CD4-positive, CD25-positive, alpha-beta regulatory T cell (primary cell): ENCODE measurements at places on chromosomes 2 and 18. TPM values are rescaled to one million over a fixed set of nuclear protein-coding genes. Genes with fewer than 3 reads are reported as not detected.

- H3K4me3 ChIP-seq: no peak overlapping the region
- no peaks in the 10 kb centered on the region for H3K36me3 ChIP-seq
- H3K27ac ChIP-seq: no peak overlapping the region
- H3K4me1 ChIP-seq: no peaks in the 10 kb centered on the region
Observed at GRCh38 chr2:121670181-121670580, 20.9 kb upstream of the CLASP1 start.

DNA sequence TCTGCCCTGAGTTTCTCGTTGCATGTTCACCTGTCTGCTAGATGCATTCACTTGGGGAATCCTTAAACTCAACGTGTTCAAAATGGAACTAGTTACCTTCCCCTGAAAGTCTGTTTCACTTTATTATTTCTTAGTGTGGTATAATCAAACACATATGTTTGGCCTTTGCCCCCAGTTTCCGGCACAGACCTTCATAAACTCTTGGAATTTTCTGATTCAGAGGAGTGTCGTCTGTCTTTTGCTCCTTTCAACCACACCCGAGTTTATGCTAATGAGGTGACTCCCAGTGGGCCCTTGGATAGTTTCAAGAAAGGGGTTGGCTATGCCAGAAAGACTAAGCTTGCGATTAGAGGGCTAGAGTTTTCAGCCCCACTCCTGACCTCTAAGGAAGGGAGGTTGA, 198.9 kb downstream of the CDCA7 start:
- no peak for DNase-seq
- no peaks in the 10 kb centered on the region for H3K36me3 ChIP-seq
- no peak overlapping the region for H3K4me3 ChIP-seq
- H3K4me1 ChIP-seq: no peaks in the 10 kb centered on the region
- no peak overlapping the region for H3K27ac ChIP-seq
- peaks cover 8% of the 10 kb centered on the region for H3K27me3 ChIP-seq

DNA sequence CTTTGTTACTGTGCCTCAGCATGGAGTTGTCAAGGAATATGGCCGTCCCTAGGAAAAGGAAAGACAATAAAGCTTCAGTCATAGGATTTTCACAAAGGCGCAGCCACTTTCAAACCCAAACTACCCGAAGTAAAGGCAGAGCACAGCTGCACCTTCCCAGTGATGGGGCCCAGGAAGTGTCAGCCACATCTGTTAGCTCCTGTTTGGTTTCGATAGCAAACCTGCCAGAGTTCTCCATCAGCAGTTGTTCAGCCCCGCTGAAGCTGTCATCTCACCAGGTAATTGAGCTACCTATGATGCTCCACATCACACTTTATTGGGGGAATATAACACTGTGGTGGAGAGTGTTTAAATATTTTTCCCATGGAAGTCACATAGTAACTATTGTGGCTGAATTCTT, 80.7 kb downstream of the LRATD1 start:
- H3K27me3 ChIP-seq: no peaks in the 10 kb centered on the region
- no peaks in the 10 kb centered on the region for H3K36me3 ChIP-seq
- H3K27ac ChIP-seq: no peak overlapping the region
- no peak overlapping the region for H3K4me3 ChIP-seq
- no peak for DNase-seq

- H3K4me1 ChIP-seq: peaks cover 25% of the 10 kb centered on the region
- no peak for DNase-seq
- H3K4me3 ChIP-seq: peak overlapping the region; percentile 29
- H3K36me3 ChIP-seq: no peaks in the 10 kb centered on the region
Observed at GRCh38 chr2:127407091-127407490, 11.1 kb upstream of the PROC start.

DNA sequence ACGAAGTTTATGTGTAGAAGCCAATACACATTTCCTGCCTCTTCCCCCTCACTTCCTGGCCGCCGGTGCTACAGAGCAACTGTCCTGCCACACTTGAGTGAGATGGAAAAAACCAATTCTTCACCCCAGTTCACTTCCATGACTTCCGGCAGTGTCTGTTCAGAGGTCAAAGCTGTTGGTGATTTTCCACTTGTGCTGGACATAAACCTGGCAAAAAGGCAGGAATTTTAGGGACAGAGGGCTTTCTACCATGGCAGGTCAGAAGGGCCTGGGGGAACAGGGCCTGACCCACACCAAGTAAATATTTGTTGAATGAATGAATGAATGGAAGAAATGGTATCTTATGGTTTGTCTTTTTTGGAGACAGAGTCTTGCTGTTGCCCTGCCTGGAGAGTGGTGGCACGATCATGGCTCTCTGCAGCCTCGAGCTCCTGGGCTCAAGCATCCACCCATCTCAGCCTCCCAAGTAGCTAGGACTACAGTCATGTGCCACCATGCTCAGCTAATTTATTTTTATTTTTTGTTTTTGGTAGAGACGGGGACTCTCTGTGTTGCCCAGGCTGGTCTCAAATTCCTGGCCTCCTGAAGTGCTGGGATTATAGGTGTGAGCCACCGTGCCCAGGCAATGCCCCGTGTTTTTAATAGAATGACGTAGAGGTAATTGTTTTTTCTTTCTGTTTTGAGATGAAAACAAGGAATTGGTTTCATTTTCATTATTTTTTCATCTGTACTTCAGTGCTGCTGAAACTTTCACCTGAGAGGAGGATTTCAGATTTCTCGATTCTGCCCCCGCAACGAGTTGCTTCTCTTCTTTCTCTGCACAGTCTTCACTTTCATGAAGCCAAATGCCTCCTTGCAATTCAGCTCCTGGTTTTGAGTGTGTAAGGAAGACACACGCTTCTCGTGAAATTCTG, 48.0 kb upstream of the LPIN2 start:
- H3K4me1 ChIP-seq: peaks cover 56% of the 10 kb centered on the region
- H3K27ac ChIP-seq: peak overlapping the region; percentile 93
- no peaks in the 10 kb centered on the region for H3K27me3 ChIP-seq
- H3K4me3 ChIP-seq: peak overlapping the region; percentile 65

DNA sequence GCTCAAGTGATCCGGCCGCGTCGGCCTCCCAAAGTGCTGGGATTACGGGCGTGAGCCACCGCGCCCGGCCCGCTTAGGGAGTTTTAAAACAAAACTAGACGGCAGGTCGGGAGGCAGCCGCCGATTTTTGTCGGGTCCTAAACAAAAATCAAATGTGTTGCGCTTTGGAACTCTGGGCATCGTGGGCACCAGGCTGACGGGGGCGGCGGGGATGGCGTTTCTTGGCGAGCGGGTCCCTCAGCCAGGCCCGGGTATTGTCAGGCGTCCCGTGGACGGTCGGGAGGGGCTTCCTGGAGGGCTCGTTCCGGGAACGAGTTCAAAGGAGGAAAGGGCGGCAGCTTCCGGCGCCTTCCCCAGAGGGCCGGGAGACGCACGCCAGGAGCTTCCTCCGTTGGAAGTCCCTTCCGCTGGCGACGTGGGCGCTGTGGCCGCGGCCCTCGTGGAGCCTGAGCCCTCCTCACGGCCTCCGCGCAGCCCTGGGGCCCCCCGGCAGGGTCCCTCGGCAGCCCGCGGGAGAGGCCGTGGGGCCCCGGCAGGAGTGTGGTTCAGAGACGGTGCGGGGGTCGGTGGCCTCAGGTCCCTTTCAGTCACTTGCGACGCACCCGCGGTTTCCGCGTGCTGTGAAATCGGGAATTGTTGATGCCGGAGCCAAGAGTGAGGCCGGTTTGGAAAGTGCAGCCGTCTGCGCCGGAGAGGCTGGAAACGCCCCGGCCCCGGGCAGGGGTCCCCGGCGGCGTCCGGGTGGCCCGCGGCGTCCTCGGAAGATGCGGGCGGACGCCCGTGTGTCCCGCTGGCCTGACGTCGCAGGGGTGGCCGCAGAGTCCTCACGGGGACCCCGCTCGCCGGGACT, 59.3 kb downstream of the EMILIN2 start:
- H3K27me3 ChIP-seq: no peaks in the 10 kb centered on the region
- no peaks in the 10 kb centered on the region for H3K36me3 ChIP-seq
- DNase-seq: peak; percentile 20
- no peak overlapping the region for H3K4me3 ChIP-seq

DNA sequence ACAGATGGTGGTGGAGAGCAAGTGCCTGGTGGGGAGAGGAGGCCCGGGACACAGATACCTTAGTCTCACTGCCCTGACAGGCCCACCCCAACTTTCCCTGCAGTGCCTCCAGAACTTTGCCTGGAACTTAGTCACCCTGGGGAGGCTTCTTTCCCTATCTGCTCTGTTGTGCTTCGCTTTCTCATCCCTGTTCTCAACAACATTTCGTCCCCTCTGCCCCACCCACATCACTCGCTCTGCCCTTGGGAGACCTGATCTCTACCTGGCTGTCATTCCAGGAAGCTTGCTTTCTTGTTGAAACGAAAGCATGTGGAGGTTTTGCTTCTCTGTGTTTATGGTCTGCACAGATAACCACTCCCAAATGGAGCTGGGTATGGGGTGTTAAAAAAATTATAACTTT, 93.8 kb downstream of the PRKCE start:
- no peaks in the 10 kb centered on the region for H3K4me1 ChIP-seq
- no peaks in the 10 kb centered on the region for H3K36me3 ChIP-seq
- no peaks in the 10 kb centered on the region for H3K27me3 ChIP-seq
- DNase-seq: no peak

GRCh38 chr2:229492034-229492433, 220.9 kb upstream of the PID1 start:
- no peaks in the 10 kb centered on the region for H3K36me3 ChIP-seq
- H3K27me3 ChIP-seq: no peaks in the 10 kb centered on the region
- no peaks in the 10 kb centered on the region for H3K4me1 ChIP-seq
- no peak overlapping the region for H3K4me3 ChIP-seq

Gene HAUS1
- 21.3 TPM for total RNA-seq

DNA sequence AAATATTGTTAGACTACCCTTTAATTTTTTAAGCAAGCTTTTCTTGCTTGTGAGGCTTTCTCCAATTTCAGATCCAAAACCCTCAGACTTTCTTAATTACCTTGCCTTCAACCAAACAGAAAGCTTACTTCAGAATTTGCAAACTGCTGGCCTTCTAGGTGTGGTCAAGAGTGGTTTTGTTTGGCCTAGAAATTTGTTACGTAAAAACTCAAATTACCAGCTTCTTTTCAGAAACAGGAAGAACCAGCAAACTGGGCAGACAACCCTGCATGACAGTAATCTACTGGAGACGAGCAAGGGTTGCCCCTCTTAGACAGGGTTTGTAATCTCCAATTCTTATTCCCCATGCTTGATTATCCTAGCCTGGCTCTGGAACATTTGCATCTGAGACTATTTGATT, 27.1 kb downstream of the SRBD1 start:
- H3K27ac ChIP-seq: no peak overlapping the region
- no peaks in the 10 kb centered on the region for H3K27me3 ChIP-seq
- H3K4me1 ChIP-seq: no peaks in the 10 kb centered on the region
- DNase-seq: no peak
- H3K36me3 ChIP-seq: no peaks in the 10 kb centered on the region

GRCh38 chr2:221896505-221897151, 324.5 kb upstream of the EPHA4 start:
- no peak overlapping the region for H3K27ac ChIP-seq
- H3K4me3 ChIP-seq: no peak overlapping the region
- DNase-seq: no peak
- H3K27me3 ChIP-seq: no peaks in the 10 kb centered on the region
- no peaks in the 10 kb centered on the region for H3K36me3 ChIP-seq

Gene COPS8
- 40.3 TPM for total RNA-seq

GRCh38 chr2:212911011-212911410, 240.4 kb downstream of the IKZF2 start:
- no peaks in the 10 kb centered on the region for H3K36me3 ChIP-seq
- H3K27me3 ChIP-seq: no peaks in the 10 kb centered on the region
- H3K4me1 ChIP-seq: no peaks in the 10 kb centered on the region
- H3K27ac ChIP-seq: no peak overlapping the region

DNA sequence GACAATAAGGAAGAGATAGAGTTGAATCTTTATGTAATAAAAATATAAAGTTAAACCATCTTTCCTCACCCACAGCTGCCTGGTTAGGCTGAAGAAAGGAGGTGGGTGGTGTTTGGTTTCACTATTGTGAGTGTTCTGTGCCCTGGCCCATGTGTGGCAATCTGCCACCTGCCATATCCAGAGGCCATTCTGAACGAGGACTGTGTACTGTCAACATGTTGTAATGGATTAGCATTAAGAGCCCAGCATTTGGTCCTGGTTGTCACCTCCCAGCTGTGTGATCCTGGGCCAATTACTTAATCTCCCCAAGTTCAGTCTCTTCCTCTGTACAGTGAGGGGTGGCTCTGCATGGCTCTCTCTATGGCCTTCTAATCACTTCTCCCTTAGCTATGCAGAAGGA, 118.2 kb upstream of the SEC11C start:
- no peaks in the 10 kb centered on the region for H3K27me3 ChIP-seq
- no peak for DNase-seq
- H3K4me1 ChIP-seq: no peaks in the 10 kb centered on the region
- no peak overlapping the region for H3K4me3 ChIP-seq
- no peak overlapping the region for H3K27ac ChIP-seq
- no peaks in the 10 kb centered on the region for H3K36me3 ChIP-seq

- peak overlapping the region; percentile 63 for H3K4me3 ChIP-seq
- H3K36me3 ChIP-seq: peaks cover 20% of the 10 kb centered on the region
- no peak for DNase-seq
- H3K27ac ChIP-seq: peak overlapping the region; percentile 61
- no peaks in the 10 kb centered on the region for H3K27me3 ChIP-seq
Observed at GRCh38 chr2:68755071-68755470, 20.5 kb downstream of the ARHGAP25 start.

GRCh38 chr2:236049981-236050380, 118.2 kb downstream of the GBX2 start:
- peaks cover 4% of the 10 kb centered on the region for H3K4me1 ChIP-seq
- no peak overlapping the region for H3K27ac ChIP-seq
- no peak for DNase-seq
- peaks cover 5% of the 10 kb centered on the region for H3K27me3 ChIP-seq

Gene SCG2
- total RNA-seq: not detected

- H3K4me3 ChIP-seq: no peak overlapping the region
- no peaks in the 10 kb centered on the region for H3K27me3 ChIP-seq
- H3K4me1 ChIP-seq: no peaks in the 10 kb centered on the region
- DNase-seq: no peak
- peaks cover 24% of the 10 kb centered on the region for H3K36me3 ChIP-seq
Observed at GRCh38 chr2:3356799-3357198, 20.8 kb downstream of the EIPR1 start.

- H3K36me3 ChIP-seq: no peaks in the 10 kb centered on the region
- no peaks in the 10 kb centered on the region for H3K27me3 ChIP-seq
- no peaks in the 10 kb centered on the region for H3K4me1 ChIP-seq
- no peak overlapping the region for H3K4me3 ChIP-seq
Observed at GRCh38 chr2:165667375-165667774, 126.7 kb downstream of the GALNT3 start.

Gene RAMP1
- total RNA-seq: not detected

Gene MARCHF7
- 88.2 TPM for total RNA-seq
